ENCODE measurements at places on chromosomes 12 and 14. TPM values are rescaled to one million over a fixed set of nuclear protein-coding genes. Genes with fewer than 3 reads are reported as not detected.

Gene SLC6A13
- not detected for total RNA-seq

Gene CD63
- total RNA-seq: 910 TPM

Gene CAPZA3
- total RNA-seq: 3.5 TPM

GRCh38 chr14:102500713-102501112, 8.9 kb downstream of the ANKRD9 start:
- DNase-seq: no peak

Gene DPF3
- total RNA-seq: 1.3 TPM

Gene PZP
- total RNA-seq: under 0.01 TPM

DNA sequence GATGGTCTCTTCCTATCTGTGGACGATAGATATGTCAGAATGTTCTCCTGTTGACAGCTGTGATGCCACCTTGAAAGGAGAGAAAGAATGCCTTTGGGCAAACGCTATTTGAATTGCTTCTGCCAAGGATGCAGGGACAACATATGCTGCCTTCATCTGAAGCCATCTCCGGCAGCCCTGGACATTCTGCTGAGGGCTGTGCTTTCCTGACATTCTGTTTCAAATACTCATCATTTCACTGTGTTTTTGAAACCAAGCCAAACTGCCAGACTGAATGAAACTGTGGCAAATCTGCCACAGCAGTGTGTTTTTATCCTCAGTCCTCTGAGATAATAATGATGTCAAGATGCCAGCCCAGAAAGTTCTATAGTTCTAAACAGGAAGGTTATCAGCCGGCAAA, 85.8 kb upstream of the BCAT1 start:
- no peak for DNase-seq

GRCh38 chr14:50331596-50331995, 19.5 kb downstream of the DMAC2L start:
- no peak for DNase-seq

Gene SERPINA9
- not detected for total RNA-seq

DNA sequence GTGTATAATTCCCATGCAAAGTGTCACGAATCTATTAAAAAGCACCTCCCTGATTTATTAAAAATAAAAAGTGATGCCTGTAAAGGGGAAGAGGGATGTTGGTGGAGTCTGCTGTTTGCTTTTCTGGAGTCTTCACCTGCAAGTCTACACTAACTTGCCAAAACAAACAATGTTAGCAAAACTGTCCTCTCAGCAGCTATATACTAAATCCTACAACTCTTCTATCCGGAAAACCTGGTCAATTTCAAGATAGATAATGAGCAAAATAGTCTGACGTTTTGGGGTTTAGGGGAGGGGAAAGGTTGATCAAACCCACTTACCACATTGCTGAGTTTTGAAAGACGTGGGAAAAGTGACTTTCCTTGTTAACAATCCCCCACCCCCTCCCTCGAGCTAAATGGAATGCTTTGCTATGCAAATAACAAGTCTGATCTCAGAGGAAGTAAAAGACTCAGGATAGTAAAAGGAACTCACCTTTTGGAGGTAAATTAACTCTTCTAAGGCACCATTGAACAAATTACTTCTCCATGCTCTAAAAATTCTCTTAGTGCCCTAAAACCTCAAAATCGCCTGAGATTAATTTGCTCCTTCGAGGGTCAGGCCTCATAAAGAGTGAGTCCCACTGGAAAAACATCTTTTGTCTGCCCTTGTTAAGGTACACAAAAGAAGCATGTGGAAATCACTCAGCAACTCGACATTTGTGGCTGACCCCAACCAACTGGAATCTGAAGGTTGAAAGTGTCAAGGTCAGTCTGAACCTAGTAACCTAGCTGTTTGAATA, 13.5 kb downstream of the BMP4 start:
- DNase-seq: no peak

Gene OTOGL
- 0.59 TPM for total RNA-seq

Gene GSKIP
- total RNA-seq: 9.8 TPM

GRCh38 chr12:14845350-14845750, 2.0 kb upstream of the ART4 start:
- no peak for DNase-seq

DNA sequence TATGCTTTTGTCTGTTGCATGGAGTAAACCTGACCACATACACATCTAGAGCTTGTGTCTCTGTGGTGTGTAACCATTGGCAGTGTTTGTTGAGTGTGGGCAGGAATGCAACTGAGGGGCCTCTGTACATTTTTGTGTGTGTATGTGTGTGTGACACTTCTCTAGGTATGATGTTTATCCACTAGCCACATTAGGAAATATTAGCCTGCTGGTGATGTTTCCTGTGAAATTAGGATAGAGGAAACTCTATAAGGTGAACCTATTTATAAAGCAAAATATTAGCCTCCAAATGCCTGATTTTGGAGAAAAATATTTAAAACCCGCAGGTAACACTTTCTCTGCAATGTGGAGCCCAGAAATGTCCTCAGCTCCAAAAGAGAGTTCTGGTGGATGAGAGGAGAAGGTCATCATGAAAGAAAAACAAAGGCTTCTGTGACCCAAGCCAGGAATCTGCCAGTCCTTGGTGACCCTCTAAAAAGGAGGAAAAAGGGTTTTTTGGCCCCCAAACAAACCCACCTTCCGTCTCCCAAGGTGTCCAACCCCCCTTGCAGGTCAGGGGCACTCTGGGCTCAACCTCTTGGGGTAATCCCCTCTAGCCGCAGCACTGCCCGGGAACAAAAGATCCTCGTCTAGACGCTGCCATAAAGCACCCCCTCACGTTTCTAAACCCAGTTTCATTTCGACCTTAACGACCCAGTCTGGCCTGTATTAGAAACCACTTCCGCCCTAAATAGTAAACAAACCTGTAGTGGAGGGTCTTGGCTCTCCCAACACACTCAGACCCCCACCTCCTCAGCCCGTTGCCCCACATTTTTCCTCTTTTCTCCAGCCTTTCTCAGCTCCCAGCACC, 3.1 kb upstream of the HOTAIR start:
- DNase-seq: no peak

DNA sequence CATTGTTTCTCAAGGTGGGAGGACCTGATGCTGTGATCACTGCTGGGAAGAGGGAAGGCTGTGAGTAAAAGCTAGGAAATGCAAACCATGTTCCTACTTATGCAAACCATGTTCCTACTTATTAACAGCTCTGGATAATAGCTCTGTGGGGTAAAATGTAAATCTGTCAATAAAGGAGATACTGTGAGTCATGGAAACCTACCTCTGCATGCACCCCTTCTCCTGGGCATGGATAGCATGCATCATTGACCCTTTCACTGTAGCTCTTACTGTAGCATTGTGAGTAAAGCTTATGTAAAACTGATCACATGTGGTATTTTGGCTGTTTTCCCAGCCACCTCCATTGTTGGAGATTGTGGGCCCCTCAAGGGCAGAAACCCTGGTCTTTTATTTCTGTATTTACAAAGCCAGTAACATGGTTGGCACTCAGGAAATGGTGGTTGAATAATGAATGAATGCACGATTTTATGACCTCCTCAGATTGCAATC, 253.7 kb downstream of the GRIN2B start:
- DNase-seq: no peak

All from breast epithelium (tissue), 4 donors.